ENCODE measurements at places on chromosomes 16 and 17.

DNA sequence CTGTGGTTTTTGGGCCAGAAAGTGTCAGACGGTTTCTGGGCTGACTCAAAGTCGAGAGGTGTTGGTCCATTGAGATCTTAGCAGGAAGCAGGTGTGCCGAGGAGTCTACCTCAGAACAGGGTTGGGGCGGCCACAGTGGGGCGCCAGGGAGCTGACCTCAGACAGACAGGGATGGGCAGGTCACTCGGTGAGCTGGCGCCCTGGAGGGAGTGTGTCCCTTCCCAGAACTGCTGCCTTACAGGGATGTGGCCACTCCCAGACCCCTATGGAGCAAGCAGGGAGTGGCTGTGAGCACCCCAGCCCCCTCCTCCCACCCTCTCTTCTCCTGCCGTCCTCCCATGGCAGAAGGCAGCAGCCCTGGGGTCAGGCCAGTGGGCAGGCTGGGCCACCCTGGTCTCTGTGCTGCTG lies 14.0 kb upstream of the DPEP1 start:
- peaks cover 23% of the 10 kb centered on the region for H3K27me3 ChIP-seq
- no peak overlapping the region for H3K27ac ChIP-seq
- peak; percentile 48 for DNase-seq
- peaks cover 16% of the 10 kb centered on the region for H3K4me1 ChIP-seq

DNA sequence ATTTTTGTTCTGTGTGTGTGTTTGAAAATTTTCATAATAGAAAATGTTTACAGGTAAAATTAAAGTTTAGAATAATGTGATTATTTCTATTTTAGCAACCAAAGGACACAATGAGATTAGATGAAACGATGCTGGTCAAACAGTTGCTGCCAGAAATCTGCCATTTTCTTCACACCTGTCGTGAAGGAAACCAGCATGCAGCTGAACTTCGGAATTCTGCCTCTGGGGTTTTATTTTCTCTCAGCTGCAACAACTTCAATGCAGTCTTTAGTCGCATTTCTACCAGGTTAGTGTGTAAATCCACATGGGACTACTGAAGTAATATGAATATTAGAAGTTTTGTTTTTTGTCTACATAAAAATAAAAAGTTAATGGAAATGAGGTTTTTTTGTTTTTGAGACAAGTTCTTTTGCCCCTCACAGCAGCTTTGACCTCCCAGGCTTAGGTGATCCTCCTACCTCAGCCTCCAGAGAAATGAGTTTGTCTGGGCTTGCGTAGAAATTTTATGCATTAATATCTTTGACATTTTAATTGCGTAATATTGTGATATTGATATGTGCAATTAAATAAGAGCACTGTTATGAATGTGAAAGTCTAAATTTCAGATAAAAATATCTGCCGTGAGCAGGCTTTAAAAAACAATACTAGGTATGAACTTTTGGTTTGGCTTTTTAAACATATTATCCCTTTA lies 68.5 kb downstream of the NF1 start:
- H3K4me3 ChIP-seq, result no peak overlapping the region
- peaks cover 12% of the 10 kb centered on the region for H3K4me1 ChIP-seq
- no peaks in the 10 kb centered on the region for H3K27me3 ChIP-seq
- H3K36me3 ChIP-seq, result no peaks in the 10 kb centered on the region
- no peak for DNase-seq

DNA sequence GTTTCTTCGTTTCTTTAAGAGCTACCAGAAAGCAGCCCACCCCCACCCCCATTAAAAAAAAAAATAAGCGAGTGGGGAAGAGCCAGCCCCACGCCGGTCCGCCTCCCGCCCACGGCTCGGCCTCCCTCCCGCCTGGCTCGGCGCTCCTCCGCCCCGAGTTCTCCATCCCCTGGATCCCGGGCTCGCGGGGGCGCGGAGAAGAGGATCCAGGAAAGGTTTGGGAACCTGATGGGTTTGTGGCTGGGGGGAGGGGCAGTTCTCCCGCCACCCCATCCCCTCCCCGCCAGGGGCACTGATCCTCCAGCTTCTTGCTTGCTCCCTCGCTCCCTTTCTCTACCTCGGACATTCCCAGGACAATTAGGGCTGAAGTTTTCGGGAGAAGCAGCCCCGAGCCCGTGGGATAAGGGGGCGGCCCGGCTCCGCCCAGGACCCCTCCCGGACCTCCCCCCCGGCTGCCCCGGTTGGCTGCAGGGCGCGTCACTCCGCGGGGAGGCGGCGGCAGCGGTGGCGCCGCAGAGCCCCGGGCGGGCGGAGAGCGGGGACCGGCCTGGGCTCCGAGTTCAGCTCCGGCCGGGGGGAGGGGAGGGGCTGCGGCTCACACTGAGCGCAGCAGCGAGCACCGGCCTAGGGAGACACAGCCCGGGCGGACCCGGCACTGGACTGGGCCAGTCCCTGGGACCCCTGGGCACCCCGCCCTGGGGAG lies 1.0 kb upstream of the SALL1 start:
- H3K4me3 ChIP-seq, result no peak overlapping the region
- peaks cover 92% of the 10 kb centered on the region for H3K27me3 ChIP-seq
- H3K27ac ChIP-seq, result no peak overlapping the region
- no peak for DNase-seq

- no peaks in the 10 kb centered on the region for H3K4me1 ChIP-seq
- no peak overlapping the region for H3K4me3 ChIP-seq
- H3K36me3 ChIP-seq, result no peaks in the 10 kb centered on the region
- no peak overlapping the region for H3K27ac ChIP-seq
Measured at GRCh38 chr17:47363171-47363570, 39.4 kb downstream of the EFCAB13 start.

DNA sequence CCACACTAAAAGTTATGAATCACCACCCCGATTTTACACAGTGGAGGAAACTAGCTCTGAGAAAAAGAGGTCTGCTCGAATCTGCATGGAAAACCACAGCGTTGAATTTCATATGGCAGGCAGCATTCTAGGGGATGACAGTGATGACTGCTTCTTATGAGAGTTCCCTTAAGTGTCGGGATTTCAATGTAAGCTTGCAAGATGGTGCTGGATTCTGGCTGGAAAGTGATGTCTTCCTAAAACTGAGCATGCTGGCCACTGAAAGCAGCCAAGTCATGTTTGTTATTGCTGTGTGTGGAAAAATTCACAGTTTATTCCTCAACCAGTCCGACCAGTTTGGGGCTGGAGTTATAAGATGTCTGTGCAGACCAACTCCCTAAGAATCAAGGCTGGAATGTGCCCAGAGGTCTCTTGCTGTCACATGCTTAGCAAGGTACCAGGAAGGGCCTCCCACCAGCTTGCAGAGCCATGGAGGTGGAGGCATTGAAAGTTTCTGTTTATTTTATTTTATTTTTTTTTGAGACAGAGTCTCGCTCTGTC lies 37.2 kb upstream of the GAN start:
- DNase-seq, result no peak
- no peak overlapping the region for H3K27ac ChIP-seq
- no peak overlapping the region for H3K4me3 ChIP-seq
- H3K36me3 ChIP-seq, result no peaks in the 10 kb centered on the region
- no peaks in the 10 kb centered on the region for H3K4me1 ChIP-seq

DNA sequence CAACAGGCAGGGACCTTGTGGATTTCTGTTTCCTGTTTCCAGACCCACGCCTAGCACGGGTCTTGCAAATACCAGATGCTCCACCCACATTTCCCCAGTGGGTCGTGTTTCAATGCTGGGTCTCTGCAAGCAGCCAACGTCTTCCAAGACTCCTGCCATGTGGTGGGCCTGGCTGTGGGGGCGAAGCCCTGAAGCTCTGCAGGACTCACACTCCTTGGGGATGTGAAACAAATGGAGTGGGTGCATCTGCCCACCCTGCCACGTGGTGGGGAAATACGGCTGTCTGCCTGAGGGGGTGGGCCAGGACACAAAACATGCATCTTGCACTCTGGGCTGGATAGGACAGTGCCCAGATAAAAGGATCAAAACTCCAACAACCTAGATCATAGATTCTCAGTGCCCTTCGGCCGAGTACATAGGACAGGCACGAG lies 32.6 kb downstream of the FA2H start:
- peaks cover 23% of the 10 kb centered on the region for H3K27me3 ChIP-seq
- DNase-seq, result no peak
- H3K4me1 ChIP-seq, result no peaks in the 10 kb centered on the region

GRCh38 chr17:50918933-50919296 lies 52.8 kb upstream of the TOB1 start:
- peaks cover 21% of the 10 kb centered on the region for H3K27me3 ChIP-seq
- peaks cover 67% of the 10 kb centered on the region for H3K4me1 ChIP-seq
- H3K36me3 ChIP-seq, result peaks cover under 1% of the 10 kb centered on the region
- peak; percentile 59 for DNase-seq

DNA sequence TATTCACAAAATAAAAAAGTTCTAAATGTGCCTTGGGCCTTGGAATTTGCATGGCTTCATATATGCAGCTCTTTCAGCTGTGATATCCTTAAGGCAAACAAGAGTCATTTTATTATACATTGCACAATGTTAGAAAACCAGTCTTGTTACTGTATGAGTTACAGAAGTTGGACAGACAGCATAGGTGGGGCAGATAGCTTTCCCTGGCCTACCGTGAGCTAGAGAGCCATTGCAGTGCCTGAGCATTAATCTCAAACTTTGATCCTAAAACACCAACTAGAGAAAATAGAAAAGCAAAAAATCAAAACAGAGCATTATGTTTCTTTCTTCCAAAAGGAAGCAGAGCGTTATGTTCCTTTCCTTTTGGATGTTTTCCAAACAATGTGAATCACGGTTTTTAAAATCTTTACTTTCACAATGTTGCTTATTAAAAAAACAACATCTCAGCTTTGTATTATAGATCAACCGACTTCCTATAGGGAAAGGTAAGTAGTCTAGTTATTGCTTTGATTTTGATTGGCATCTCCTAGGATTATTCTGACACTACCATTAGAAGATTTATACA lies 32.2 kb downstream of the ARHGAP44 start:
- no peak overlapping the region for H3K27ac ChIP-seq
- no peak for DNase-seq
- H3K4me1 ChIP-seq, result no peaks in the 10 kb centered on the region
- no peaks in the 10 kb centered on the region for H3K36me3 ChIP-seq

GRCh38 chr16:11405331-11406176 lies 60.3 kb downstream of the RMI2 start:
- H3K27ac ChIP-seq, result no peak overlapping the region
- H3K27me3 ChIP-seq, result peaks cover 28% of the 10 kb centered on the region
- peaks cover 4% of the 10 kb centered on the region for H3K4me1 ChIP-seq
- H3K36me3 ChIP-seq, result no peaks in the 10 kb centered on the region
- DNase-seq, result peak; percentile 78
- no peak overlapping the region for H3K4me3 ChIP-seq

- H3K27me3 ChIP-seq, result peaks cover 4% of the 10 kb centered on the region
- H3K27ac ChIP-seq, result peak overlapping the region; percentile 99
- no peak for DNase-seq
- H3K4me3 ChIP-seq, result peak overlapping the region; percentile 87
Measured at GRCh38 chr16:87384162-87384874, 742 bp upstream of the FBXO31 start.

DNA sequence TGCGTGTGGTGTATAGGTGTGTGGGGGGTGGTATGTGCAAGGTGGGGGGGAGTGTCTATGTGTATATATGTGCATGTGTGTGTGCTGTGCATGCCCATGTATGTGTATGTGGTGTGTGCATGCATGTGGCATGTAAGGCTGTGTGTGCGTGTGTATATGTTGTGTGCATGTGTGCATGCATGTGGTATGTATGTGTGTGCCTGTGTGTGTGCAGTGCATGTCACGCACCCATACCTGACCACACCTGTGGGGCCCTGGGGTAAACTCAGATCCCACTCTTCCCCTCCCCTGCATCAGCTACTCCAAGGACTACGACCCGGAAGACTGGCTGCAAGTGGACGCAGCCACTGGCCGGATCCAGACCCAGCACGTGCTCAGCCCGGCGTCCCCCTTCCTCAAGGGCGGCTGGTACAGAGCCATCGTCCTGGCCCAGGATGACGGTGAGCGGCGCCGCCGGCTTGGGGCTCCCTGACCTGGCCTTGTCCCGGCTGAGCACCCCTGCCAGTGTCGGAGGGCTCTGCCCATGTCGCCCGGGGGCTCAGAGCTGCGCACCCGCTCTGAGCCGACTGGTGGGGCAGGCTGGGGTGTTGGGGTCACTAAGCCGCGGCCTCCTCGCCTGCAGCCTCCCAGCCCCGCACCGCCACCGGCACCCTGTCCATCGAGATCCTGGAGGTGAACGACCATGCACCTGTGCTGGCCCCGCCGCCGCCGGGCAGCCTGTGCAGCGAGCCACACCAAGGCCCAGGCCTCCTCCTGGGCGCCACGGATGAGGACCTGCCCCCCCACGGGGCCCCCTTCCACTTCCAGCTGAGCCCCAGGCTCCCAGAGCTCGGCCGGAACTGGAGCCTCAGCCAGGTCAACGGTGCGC lies 9.1 kb downstream of the SLC22A31 start:
- peaks cover 22% of the 10 kb centered on the region for H3K27me3 ChIP-seq
- H3K4me3 ChIP-seq, result no peak overlapping the region
- H3K27ac ChIP-seq, result peak overlapping the region; percentile 58

DNA sequence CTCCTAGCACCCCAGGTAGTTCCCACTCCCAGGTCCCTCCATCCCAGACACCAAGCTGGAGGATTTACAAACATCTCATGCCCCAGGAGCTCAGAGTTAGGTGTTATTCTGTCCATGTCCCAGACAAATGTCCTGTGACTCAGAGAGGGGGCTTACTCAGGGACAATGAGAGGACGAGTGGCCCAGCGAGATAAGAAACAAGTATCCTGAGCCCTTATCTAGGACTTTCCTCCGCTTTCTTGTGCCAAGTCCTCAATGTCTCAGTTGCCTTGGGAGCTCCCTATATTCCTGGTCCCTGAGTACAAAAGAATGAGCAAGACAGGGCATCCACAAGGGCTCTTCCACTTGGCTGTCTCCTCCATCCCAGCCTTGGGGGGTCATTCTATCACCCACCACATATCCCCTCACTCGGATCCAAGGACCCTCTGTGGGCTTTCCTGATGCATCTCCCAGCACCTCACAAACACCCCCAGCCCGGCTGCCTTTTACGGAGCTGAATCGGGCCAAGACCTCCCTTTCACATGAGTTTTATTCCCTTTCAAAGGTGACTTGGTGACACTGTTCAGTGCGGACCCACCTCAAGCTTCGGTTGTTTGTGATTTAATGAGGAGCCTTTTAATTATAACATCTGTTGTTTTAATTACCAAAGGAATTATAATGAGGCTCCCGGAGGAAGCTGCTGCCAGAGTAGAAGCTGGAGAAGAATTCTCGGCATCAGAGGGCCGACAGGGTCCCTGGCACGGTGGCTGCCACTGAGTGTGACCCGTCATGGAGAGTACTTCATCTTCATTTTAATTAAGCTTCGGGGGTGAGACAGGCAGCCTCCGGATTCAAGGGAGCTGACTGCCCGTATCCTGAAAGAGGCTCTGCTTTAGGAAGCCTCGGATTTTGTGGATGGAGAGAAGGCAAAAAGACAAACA lies 121.5 kb downstream of the WSCD1 start:
- H3K4me3 ChIP-seq, result no peak overlapping the region
- no peaks in the 10 kb centered on the region for H3K27me3 ChIP-seq
- no peak overlapping the region for H3K27ac ChIP-seq
- DNase-seq, result no peak

- no peak overlapping the region for H3K27ac ChIP-seq
- H3K4me3 ChIP-seq, result no peak overlapping the region
Measured at GRCh38 chr16:54152362-54153239, 134.0 kb downstream of the IRX3 start.

- H3K27me3 ChIP-seq, result no peaks in the 10 kb centered on the region
- peaks cover 36% of the 10 kb centered on the region for H3K36me3 ChIP-seq
- H3K27ac ChIP-seq, result no peak overlapping the region
- DNase-seq, result no peak
- no peak overlapping the region for H3K4me3 ChIP-seq
Measured at GRCh38 chr16:10754941-10755340, 11.3 kb downstream of the NUBP1 start.

Measured in activated naive CD4-positive, alpha-beta T cell treated with anti-CD3 and anti-CD28 coated beads, Interleukin-2, amount 10 ng/mL, durations not matched to agents 7 days and 5 days (primary cell).